ENCODE measurements at places on chromosomes 1 and 21. TPM values are rescaled to one million over a fixed set of nuclear protein-coding genes. Genes with fewer than 3 reads are reported as not detected.

The PODN gene
- total RNA-seq: 51.2 TPM

The TEDDM1 gene
- total RNA-seq: not detected

The CD2 gene
- total RNA-seq: not detected

The PI4KB gene
- total RNA-seq: 52.5 TPM

The APOBEC4 gene
- total RNA-seq: not detected

The FBXO2 gene
- total RNA-seq: 5.2 TPM

The SH3D21 gene
- total RNA-seq: 1.5 TPM

The ARHGEF19 gene
- total RNA-seq: 2.0 TPM

The RIPPLY3 gene
- total RNA-seq: not detected

The PTPRU gene
- total RNA-seq: 15.8 TPM

The CHODL gene
- 0.16 TPM for total RNA-seq

The F3 gene
- 2.2 TPM for total RNA-seq

The ATP1A4 gene
- not detected for total RNA-seq

The SPRR5 gene
- total RNA-seq: not detected

The GDAP2 gene
- 14.6 TPM for total RNA-seq

The TMEM81 gene
- 1.5 TPM for total RNA-seq

The FAM163A gene
- total RNA-seq: not detected

The SLC2A5 gene
- total RNA-seq: 2.0 TPM

The WDR64 gene
- total RNA-seq: not detected

The IGSF5 gene
- 0.09 TPM for total RNA-seq

The MYOC gene
- 1.3 TPM for total RNA-seq

The IFNLR1 gene
- not detected for total RNA-seq

The ZNF362 gene
- 3.1 TPM for total RNA-seq

The TOR1AIP1 gene
- total RNA-seq: 36.2 TPM

The ZNF683 gene
- total RNA-seq: not detected

The TRIM67 gene
- not detected for total RNA-seq

The LMX1A gene
- total RNA-seq: not detected

The TSPAN1 gene
- not detected for total RNA-seq

The CFAP141 gene
- not detected for total RNA-seq

The CAMK2N1 gene
- 40.8 TPM for total RNA-seq

The FBLIM1 gene
- total RNA-seq: 10.7 TPM

The RNU1-1 gene
- total RNA-seq: 2,114 TPM

The GJA5 gene
- under 0.01 TPM for total RNA-seq

The TMEM54 gene
- 55.5 TPM for total RNA-seq

The MOV10 gene
- total RNA-seq: 44.9 TPM

The LEMD1 gene
- not detected for total RNA-seq

The TNFAIP8L2 gene
- total RNA-seq: not detected

The TLCD4 gene
- total RNA-seq: 0.16 TPM

The SHE gene
- under 0.01 TPM for total RNA-seq

The KRTAP11-1 gene
- not detected for total RNA-seq

The ORC1 gene
- 0.17 TPM for total RNA-seq

The MR1 gene
- total RNA-seq: 21.4 TPM

The CBR3 gene
- 52.6 TPM for total RNA-seq

The TNFRSF25 gene
- total RNA-seq: 4.3 TPM

The FCRL4 gene
- total RNA-seq: not detected

The RHOU gene
- 0.17 TPM for total RNA-seq

The IL20 gene
- not detected for total RNA-seq

The DNAJC6 gene
- total RNA-seq: 0.16 TPM

The SPATA46 gene
- total RNA-seq: not detected

The TMPRSS15 gene
- total RNA-seq: not detected

The DUSP12 gene
- total RNA-seq: 28.5 TPM

The RAB7B gene
- total RNA-seq: 13.6 TPM

The DDR2 gene
- 224 TPM for total RNA-seq

The FAM72B gene
- 1.7 TPM for total RNA-seq

Measured in bronchial smooth muscle cell (primary cell).